Thoracic aorta (tissue), 2 donors: ENCODE measurements at places on chromosomes 2 and 18.

GRCh38 chr2:205138735-205139134 lies 543.6 kb upstream of the NRP2 start:
- no peak for DNase-seq

GRCh38 chr2:29239209-29239960 lies 124.2 kb downstream of the CLIP4 start:
- no peak for DNase-seq

DNA sequence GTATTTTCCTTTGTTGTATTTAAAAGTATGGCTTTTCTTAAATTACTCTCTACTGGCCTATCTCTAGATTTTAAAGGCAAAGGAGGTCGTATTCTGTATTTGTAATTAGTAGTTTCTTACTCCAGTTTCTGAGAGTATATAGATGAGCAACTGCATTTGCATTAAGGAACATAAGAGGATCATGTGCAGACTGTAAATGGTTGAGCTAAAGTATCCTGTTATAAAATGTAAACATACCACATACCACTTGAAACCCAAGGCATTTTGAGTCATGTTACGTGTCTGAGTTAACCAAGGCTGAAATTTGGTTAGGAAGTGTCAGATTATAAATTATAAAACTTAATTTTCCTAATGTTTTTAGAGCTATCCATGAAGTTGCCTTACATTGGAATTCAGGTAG lies 76.3 kb downstream of the GPD2 start:
- no peak for DNase-seq

GRCh38 chr18:9482790-9483189 lies 7.5 kb downstream of the RALBP1 start:
- DNase-seq: no peak

- no peak for DNase-seq
Measured at GRCh38 chr18:74478880-74479279, 17.3 kb upstream of the CNDP2 start.

DNA sequence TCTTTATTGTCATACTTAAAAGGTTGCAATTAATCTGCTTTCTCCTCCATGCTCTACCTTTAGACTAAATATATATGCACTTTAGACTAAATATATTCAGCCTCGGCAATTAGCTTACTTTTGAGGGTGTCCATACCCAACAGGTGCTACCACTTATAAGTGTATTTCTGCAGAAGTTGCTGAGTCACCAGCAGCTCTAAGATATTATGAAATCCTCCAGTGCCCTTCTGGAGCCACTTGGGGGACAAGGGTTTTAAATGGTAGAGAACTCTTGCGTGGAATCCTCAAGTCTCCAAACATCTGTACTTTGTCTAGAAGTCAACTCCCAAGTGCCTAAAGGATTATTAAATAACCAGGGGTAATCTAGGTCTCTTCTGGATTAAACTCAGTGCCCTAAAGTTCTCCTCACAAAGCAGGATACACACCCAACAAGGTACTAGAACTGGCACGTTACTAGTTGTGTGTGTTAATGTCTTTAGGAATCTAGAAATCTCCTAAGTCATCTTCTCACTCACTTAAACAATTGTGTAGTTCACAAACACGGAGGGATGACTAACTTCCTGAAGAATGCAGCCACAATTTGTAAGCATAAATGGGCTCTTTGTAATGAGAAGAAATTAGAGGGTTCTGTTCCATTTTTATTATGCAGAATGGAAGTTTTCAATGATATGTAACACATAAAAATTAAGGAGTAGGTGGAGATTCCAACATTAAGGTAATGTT lies 159.7 kb downstream of the CD226 start:
- DNase-seq: no peak

GRCh38 chr2:131801210-131801744 lies 273.6 kb downstream of the CCDC74A start:
- no peak for DNase-seq

DNA sequence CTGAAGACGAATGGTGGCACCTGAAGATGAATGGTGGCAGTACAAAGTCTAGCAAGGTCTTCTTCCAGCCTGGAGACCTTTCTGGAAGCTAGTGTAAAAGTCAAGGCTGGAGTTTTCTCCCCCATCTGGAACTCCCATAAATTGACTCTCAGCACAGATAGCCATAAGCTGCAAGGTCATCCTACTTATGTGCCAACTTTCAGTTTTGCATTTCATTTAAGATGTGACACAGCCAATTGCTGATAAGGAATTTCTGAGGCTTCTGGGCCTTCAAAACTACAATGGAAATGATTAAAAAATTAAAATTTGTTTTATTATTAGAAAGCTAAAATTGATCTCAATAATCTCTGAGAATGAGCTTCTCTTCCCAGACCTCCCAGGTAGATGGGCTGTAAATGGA lies 10.2 kb downstream of the XDH start:
- no peak for DNase-seq

- no peak for DNase-seq
Measured at GRCh38 chr2:195122653-195123052, 534.4 kb upstream of the SLC39A10 start.

- no peak for DNase-seq
Measured at GRCh38 chr2:18800240-18800971, 211.0 kb upstream of the NT5C1B start.

DNA sequence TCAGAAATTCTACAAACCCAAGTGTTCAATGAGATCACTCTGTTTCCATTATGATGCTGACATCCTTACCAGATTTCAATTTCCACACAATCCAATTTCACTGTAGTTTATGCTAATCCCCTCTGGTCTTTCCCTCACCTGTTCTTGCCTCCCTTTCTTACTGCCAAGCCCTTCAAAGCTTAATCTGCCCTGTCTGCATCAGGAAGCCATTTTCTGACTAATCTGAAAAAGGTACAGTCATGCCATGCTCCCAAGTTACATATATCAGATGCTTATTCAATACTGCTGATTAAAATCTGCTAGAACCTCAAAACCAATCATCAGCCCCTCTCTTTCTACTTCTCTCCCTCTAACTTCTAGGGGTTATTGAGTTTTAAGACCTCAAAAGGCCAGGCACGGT lies 8.9 kb downstream of the KRTCAP3 start:
- DNase-seq: no peak

- DNase-seq: no peak
Measured at GRCh38 chr2:98012561-98012991, 16.8 kb upstream of the TMEM131 start.

- no peak for DNase-seq
Measured at GRCh38 chr18:31648458-31648857, 35.9 kb downstream of the B4GALT6 start.

DNA sequence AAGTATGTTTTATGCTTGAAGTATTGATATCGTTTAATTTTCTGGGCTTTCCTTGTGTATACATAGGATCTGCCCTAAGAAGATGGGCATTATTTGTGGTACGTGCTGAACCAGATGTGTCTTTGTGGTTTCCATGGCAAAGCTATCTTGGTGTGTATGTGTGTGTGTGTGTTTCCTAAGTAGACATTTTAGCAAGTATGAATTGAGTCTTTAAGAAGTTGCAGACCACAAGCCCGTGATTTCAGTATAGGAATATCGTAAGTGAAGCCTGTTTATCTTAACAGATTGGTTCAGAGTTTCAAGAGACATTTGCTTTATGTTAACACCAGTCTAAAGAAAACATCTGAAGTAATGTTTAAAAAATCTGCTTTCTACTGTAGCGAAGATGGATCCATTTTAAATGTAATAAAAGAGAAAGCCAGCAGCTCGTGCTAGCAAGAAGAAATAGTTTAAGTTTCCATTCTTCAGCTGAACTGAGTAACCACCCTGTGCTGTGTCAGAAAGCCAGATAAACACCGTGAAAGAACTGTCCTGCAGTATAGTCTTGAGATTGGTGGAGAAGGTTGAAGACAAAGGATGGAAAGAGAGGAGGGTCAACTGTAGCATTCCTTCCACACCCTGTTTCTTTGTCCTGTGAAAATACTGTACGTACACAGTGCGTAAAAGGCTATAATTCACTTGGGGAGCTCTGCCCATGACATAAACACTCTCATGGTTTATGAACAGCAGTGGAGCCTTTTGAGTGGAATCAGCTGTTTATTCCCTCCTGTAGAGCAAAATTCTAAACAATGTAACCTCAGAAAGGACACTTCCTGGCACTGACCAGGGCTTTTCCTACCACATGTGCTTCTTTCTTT lies 91.9 kb upstream of the FOSL2 start:
- no peak for DNase-seq

GRCh38 chr2:101415220-101415619 lies 27.9 kb upstream of the CREG2 start:
- DNase-seq: no peak

DNA sequence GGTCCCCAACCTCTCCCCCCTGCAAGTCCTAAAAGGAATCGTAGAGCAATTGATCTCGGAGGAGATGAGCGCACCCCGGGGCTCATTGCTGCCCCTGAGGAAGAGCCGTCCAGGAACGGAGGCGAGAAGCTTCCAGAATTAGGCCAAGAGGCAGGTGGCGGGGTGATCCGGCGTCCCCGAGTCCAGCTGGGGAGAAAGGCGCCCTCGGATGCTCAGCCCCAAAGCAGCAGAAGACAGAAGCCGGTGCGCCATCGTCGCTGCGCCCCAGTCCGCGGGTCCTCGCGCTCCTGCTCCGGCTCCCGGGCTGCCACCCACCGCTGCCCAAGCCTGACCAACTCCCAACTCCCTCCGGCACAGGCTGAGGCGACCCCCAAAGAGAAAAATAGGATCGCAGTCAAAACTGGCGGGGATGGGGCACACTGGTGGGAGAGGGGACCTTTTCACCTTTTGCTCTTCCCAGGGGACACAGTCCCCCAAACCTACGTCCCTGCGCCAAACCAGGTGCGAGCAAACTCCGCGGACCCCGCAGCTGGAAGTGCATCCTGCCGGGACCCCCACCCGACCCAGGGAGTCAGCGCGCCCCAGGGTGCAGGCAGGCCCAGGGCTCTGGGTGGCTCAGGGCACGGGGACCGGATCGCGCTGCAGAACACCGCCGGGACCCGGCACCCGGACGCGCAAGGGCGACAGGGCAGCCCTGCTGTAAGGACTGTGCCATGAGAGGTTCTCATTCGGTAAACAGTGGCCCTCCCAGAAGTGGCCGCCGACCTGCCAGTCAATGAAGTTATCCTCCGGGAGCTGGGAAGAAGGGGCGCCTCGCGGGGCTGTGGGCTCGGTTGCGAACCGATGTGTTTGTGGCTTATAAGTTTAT lies 8.4 kb upstream of the MEIS1 start:
- no peak for DNase-seq
